GM06990 (cell line): ENCODE measurements at places on chromosomes 16 and 17.

DNA sequence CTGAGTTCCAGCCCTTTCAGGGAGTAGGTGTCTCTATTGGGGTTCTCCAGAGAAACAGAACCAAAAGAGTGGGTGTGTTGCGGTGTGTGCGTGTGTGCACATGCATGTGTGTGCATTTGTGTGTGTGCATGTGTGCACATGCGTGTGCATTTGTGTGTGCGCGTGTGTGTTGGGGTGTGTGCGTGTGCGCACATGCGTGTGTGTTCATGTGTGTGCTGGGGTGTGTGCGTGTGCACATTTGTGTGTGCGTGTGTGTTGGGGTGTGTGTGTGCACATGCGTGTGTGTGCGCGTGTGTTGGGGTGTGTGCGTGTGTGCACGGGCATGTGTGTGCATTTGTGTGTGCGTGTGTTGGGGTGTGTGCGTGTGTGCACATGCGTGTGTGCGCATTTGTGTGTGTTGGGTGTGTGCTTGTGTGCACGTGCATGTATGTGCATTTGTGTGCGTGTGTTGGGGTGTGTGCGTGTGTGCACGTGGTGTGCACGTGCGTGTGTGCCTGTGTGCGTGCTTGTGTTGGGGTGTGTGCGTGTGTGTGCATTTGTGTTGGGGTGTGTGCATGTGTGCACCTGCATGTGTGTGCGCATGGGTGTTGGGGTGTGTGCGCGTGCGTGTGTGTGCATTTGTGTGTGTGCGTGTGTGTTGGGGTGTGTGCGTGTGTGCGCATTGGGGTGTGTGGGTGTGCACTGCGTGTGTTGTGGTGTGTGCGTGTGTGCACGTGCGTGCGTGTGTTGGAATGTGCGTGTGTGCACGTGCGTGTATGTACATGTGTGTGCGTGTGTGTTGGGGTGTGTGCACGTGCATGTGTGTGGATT lies 38.4 kb upstream of the JPH3 start:
- no peak for DNase-seq

DNA sequence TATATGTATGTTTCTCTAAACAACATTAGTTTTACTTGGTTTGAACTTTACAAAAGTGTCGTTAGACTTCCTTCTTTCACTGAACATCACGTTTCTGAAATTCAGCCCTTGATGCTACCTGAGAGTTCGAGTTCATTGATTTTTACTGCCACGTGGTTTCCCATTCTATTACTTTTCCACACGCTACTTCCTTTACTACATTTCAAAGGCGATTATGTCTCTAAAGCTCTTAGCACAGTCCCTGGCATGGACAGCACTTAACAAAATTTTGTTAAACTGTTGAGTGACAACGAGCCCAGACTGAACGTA lies 15.9 kb upstream of the ARHGAP17 start:
- DNase-seq = no peak

- no peak for DNase-seq
Measured at GRCh38 chr17:8862213-8863056, 5.0 kb downstream of the PIK3R6 start.

DNA sequence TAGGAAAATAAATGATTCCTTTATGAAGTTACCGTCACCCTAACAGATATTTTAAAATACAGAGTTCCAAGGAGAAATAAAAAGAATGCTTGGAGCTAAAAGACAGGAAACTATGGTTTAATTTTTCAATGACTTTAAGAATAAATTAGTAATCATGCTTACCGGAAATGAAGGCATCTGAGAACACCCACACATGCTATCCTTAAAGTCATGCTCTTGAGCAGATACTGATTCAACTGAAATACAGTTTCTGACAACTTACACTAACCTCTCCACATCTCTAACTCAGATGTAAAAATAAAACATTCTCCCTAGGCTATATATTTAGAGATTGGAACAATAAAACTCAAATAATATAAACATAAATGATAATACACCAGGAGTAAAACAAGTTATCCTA lies 7.8 kb downstream of the PSMD12 start:
- DNase-seq = no peak
